ENCODE measurements at places on chromosomes 3 and 15. TPM values are rescaled to one million over a fixed set of nuclear protein-coding genes. Genes with fewer than 3 reads are reported as not detected.

The TGM5 gene
- total RNA-seq = not detected

The IGSF10 gene
- total RNA-seq = 0.05 TPM

The ACAD11 gene
- total RNA-seq = 24.2 TPM

The UBE2Q2 gene
- total RNA-seq = 69.1 TPM

The BBS4 gene
- 9.2 TPM for total RNA-seq

The REC114 gene
- not detected for total RNA-seq

The FES gene
- total RNA-seq = 110 TPM

The ARHGEF3 gene
- total RNA-seq = 20.8 TPM

The ADIPOQ gene
- not detected for total RNA-seq

The MCTP2 gene
- total RNA-seq = 9.0 TPM

The NEK10 gene
- 2.0 TPM for total RNA-seq

Data from dermis blood vessel endothelial cell (primary cell).